T-helper 1 cell (primary cell): ENCODE measurements at places on chromosomes 11 and 22.

DNA sequence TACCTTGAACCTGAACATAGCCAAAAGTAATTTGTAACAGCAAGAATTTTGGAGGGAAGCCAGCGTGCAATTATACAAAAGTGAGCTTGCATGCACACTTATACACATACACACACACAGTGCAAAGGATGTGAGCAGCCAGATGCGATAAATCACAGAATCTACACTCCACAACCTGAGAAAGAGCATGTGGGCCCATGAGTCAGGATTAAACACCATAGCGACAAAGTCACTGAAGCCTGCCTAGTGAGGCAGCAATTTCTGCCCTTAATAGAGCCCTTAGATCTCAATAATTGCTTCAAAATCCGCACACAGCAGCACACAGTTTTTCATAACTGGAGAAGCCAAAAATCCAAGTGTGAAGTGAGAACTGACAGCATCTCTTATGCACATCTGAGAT lies 42.6 kb upstream of the TEAD1 start:
- DNase-seq = no peak

GRCh38 chr22:43726322-43726721 lies 85.8 kb downstream of the EFCAB6 start:
- DNase-seq = no peak

DNA sequence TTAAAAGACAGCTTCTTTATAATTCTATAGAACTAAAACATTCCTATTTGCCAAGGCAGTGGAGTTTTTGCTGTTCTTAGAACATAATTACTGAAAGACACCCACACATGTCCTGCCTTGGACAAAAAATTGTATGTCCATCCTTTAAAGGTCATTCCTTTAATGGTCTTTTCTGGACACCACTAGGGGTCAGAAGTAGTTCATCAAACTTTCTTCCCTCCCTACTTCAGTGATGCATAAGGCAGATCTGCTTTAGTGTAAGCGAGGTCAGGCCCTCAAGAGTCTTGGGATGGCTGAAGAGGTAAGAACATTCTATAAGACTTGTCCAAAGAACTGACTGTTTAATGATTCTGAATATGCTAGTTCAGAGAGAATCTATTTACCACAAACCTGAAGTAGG lies 4.3 kb upstream of the OR51V1 start:
- DNase-seq = peak; percentile 4

DNA sequence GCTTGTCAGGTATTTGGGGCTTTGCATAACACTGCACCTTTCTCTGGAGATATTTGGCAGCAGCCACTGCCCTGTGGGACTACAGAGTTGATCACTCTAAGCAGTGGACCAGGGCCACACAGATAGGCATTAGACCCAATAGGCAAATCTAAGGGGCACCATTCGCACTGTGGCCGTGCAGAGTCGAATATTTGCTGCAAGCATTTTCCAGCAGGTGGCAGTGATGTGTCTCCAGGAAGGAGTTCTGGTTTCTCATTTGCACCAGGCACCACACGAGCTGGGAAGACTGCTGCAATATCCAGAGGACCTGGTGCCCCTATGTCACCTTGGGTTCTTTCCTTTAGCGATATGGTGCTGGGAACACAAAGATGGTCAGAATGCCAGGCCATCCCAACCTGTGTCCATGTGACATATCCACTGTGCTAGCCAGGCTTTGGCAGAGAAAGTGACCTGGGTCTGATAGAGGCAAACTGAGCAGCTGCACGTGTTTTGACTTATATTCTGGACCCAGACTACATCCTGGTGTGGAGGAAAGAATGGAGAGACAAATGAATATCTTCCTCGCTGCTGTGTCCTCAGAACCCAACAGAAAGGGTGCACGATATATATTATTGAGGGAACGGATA lies 318.7 kb downstream of the BUD13 start:
- no peak for DNase-seq

- no peak for DNase-seq
Observed at GRCh38 chr11:103812680-103813079, 223.8 kb upstream of the DDI1 start.

- no peak for DNase-seq
Observed at GRCh38 chr11:45026835-45027234, 76.2 kb upstream of the TP53I11 start.

DNA sequence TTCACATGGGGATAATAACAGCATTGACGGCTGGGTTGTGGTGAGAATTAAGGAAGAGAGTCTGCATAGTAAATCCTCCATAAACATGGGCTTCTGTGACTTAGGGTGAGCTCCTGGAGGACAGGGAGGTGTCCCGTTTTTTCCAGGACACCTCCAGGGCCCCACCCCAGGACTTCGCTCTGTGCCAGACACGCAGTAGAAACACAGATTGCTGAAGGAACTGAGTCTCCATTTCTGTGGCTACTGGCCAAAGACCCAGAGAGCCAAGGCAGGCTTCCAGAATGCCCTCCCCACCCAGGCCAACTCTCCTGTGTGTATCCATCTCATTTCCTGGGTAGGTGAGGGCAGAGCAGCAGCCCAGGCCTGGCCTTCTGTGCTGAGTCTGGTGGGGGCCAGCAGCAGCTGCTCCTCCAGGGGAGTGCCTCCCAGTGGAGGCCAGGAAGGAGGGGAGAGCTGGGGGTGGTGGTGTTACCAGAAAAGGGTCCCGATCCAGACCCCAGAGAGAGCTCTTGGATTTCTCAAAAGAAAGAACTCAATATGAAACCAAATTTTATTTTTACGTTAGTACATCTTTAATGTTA lies 9.5 kb upstream of the RFPL3 start:
- no peak for DNase-seq

GRCh38 chr22:24431309-24432034 lies 4.1 kb downstream of the ADORA2A start:
- DNase-seq = no peak

GRCh38 chr11:120908461-120909181 lies 115.3 kb upstream of the TBCEL start:
- no peak for DNase-seq

GRCh38 chr11:12901272-12901671 lies 107.8 kb upstream of the RASSF10 start:
- no peak for DNase-seq

GRCh38 chr11:67118181-67118766 lies 789 bp upstream of the KDM2A start:
- peak; percentile 50 for DNase-seq

DNA sequence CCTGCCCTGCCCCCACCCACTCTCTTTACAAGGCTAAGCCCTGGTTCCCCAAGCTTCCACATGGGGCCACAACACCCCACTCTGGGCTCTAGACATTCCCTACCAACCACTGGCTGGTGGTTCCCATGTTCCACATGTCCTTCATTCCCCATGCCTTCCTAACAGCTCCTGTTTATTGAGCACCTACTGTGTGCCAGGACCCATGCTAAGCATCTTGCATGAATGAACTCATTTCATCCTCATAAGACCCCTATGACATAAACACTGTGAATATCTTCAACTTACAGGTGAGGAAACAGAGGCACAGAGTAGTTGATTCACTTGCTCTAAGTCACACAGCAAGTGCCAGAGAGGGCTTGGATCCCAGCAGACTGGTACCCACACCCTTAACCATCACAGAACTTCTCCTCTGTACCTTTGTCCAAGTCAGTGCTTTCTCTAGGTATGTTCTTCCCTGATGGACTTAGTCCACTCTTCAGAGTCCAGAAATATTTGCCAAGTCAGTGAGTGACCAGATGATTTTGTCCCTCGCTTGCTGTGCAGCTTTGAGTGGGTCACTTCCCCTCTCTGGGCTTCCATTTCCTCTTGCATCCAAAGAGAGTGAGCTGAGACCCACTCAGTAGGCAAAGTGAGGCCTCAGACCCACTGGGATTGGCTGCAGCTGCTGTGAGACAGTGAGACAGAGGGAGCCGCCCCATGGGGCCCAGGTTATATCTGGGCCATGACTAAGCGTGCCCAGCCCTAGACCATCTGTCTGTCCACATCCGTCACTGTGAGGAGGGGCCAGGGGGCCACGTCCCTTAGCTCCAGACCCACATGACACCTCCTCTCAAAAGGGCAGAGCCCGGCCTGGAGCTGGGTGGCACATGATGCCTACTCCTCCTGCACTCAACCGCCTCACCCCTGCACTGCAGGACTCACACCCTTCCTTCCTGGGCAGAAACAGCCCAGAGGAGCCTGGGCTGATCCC lies 132.4 kb downstream of the MN1 start:
- no peak for DNase-seq

DNA sequence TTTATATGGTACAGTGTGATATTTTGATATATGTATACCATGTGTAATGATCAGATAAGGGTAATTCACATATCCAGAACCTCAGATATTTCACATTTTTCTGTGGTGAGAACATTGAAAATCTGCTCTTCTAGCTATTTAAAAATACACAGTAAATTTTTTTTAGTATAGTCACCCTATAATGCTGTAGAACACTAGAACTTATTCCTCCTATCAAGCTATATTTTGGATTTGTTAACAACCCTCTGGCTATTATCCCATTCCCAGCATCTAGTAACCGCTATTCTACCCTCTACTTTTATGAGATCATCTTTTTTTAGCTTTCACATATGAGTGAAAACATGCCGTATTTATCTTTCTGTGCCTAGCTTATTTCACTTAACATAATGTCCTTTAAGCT lies 65.5 kb upstream of the SYT9 start:
- no peak for DNase-seq

DNA sequence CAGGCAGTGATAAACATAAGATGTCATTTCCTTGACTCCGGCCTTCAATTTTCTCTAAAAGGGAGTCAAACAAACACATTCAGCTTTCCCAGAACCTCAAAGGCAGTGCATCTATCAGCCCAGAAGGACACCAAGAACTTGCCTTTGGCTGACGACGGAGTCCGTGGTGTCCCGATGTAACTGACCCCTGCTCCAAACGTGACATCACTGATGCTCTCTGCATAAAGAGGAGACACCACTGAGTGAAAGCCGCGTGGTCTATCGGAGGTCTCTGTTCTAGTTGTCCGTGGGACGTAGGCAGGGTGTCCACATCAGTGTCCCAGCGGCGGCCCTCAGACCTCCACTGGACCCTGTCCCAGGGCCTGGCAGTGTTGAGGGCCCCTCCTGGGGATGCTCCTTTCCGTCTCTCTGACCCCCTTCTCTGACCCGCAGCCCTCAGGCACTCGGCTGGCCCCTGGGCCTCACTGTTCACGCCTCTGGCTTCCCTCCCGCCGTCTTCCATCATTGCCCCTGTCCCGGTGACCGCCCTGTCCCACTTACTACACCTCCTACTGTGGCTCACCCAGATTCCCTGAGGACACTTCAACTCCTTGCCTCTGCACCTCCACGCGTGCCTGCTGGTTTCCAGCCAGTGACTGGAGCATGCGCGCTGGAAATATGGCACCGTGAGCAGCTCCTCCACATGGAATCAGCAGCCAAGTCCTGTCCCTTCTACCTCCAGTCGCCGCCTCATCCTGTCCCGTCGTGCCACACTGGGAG lies 70.4 kb downstream of the NCAPD3 start:
- no peak for DNase-seq

- DNase-seq = no peak
Observed at GRCh38 chr22:24905909-24906308, 40.6 kb downstream of the LHFPL7 start.

GRCh38 chr22:35226958-35227647 lies 30.2 kb upstream of the HMGXB4 start:
- no peak for DNase-seq

DNA sequence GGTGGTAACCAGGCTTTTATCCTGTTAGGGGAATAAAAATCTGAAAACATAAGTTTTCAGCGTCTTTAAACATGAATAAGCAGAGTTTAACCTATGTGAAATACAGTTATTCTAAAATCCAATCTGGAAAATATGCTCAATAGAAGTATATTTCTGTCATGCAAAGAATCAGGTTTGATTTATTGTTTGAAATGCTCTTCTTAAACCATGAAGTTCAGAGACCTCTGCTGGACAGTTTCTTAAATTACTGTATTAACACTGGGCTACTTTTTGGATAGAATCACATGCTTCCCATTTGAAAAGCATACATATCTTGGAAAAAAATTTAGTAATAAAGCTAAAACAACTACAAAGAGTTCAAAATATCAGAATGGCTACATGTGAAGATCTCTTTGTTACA lies 25.4 kb downstream of the APIP start:
- DNase-seq = no peak

DNA sequence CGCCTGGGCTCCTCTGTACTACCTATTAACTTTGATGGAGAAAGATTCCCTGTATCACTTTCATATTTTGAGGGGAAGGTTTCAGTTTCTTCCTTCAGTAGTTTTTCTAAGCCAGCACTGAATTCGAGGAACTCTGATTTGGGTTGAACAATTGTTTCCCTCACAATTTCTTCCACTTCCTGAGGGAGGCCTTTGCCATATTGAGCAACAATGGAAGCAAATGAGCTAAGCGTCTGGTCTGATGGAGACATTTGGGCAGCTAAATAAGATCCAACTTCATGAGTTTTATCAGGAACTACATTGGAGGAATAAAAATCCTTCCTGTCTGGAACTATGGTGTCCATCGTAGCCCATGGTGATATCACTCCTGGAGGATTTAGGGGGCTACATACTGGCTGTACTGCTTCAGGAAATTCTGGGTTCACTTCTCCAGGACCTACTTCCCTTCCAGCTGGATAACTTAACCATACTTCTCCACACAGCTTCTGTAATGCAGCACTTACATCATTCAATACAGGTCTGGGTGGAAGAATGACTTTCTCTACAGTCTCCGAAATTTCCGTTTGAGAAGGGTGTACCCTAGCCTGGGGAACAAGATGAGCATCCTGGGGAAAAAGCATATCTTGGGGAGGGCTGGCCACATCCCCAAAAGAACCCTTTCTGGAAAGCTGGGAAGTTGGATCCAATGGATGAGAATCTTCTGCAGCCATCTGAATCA lies 38.9 kb upstream of the CCDC89 start:
- no peak for DNase-seq

DNA sequence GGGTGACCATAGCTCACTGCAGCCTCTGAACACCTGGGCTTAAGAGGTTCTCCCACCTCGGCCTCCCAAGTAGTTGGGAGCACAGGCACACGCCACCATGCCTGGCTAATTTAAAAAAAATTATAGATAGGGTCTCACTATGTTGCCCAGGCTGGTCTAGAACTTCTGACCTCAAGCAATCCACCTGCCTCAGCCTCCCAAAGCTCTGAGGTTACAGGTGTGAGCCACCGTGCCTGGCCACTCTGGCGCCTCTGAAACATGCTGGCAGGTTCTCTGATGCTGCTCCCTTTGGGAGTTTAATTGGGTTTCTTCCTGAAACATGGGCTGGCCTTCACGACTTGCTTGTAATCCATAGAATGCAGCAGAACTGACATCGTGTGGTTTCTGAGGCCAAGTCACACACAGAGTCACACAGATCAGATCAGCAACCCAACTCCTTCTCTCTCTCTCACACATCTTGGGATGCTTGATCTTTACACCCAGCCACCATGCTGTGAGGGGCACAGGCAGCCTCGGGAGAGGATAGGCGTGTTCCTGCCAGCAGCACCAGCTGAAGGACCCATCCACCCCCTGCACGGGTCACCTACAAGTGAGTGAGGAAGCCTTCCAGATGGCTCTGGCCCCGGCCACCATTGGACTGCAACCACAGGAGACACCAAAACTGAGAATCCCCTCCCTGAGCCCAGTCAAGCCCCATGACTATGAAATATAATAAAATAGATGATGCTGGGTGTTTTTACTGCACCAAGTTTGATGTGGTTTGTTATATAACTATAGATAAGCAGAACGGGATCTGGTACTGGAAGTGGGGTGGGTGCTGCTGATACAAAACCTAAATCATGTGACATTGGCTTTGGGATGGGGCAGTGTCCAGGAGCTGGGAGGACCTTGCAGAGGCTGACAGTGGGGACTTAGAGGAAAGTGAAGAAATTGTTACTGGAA lies 3.1 kb upstream of the GSC2 start:
- DNase-seq = no peak

GRCh38 chr22:23196165-23196564 lies 15.9 kb downstream of the BCR start:
- DNase-seq = no peak
